ENCODE measurements at places on chromosomes 5 and 9.

- H3K36me3 ChIP-seq, result no peaks in the 10 kb centered on the region
- H3K27ac ChIP-seq, result no peak overlapping the region
- H3K27me3 ChIP-seq, result no peaks in the 10 kb centered on the region
Observed at GRCh38 chr5:88021141-88021540, 247.5 kb downstream of the TMEM161B start.

- H3K27ac ChIP-seq, result no peak overlapping the region
- no peak overlapping the region for H3K4me3 ChIP-seq
- H3K4me1 ChIP-seq, result no peaks in the 10 kb centered on the region
- peaks cover 93% of the 10 kb centered on the region for H3K36me3 ChIP-seq
Observed at GRCh38 chr9:131517761-131518190, 13.3 kb downstream of the UCK1 start.

- no peak for DNase-seq
- no peaks in the 10 kb centered on the region for H3K4me1 ChIP-seq
- no peaks in the 10 kb centered on the region for H3K36me3 ChIP-seq
- no peaks in the 10 kb centered on the region for H3K27me3 ChIP-seq
Observed at GRCh38 chr9:113993838-113994540, 84.1 kb downstream of the AMBP start.

DNA sequence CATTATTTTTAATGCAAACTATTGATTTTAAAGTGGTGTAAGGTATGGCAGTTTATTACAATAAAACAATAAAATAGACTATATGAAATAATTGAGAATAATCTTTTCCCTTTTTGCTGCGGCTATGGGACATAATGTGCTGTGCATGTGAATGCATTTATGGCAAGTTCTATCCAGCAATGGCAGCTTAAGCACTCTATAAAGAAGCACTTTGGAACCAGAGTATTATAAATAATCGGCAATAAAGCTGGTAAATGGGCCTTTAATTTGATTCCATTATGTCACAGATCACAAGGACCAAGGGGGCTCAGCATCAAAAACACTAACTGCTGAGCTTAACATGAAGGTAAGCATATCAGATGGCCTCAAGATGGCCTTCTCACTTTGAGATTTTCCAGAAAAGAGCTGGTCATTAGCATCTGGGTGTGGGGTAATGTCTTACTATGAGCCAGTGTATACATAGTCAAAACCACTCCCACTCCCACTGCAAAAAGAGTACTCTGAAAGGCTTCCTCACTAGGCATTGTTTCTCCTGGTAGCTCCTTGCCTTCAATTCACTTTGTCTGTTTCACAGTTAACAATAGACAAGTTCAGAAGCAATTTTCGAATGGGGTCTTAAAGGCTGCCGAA is 97.1 kb upstream of the ASTN2 start:
- H3K36me3 ChIP-seq, result no peaks in the 10 kb centered on the region
- H3K4me1 ChIP-seq, result no peaks in the 10 kb centered on the region
- DNase-seq, result no peak
- no peak overlapping the region for H3K4me3 ChIP-seq
- H3K27ac ChIP-seq, result no peak overlapping the region

GRCh38 chr5:88715503-88715902 is 167.5 kb downstream of the MEF2C start:
- H3K36me3 ChIP-seq, result no peaks in the 10 kb centered on the region
- H3K27ac ChIP-seq, result no peak overlapping the region
- DNase-seq, result no peak
- H3K4me3 ChIP-seq, result no peak overlapping the region

- H3K36me3 ChIP-seq, result no peaks in the 10 kb centered on the region
- no peak for DNase-seq
- H3K27ac ChIP-seq, result no peak overlapping the region
- no peak overlapping the region for H3K4me3 ChIP-seq
Observed at GRCh38 chr9:130990306-130990977, 18.5 kb upstream of the LAMC3 start.

- H3K4me1 ChIP-seq, result no peaks in the 10 kb centered on the region
- H3K4me3 ChIP-seq, result no peak overlapping the region
- H3K36me3 ChIP-seq, result no peaks in the 10 kb centered on the region
- no peak overlapping the region for H3K27ac ChIP-seq
- H3K27me3 ChIP-seq, result no peaks in the 10 kb centered on the region
Observed at GRCh38 chr9:17216646-17217045, 81.8 kb downstream of the CNTLN start.

- no peak for DNase-seq
- H3K27me3 ChIP-seq, result no peaks in the 10 kb centered on the region
- no peaks in the 10 kb centered on the region for H3K4me1 ChIP-seq
- H3K27ac ChIP-seq, result no peak overlapping the region
Observed at GRCh38 chr5:24005384-24005783, 498.0 kb downstream of the PRDM9 start.

- no peak overlapping the region for H3K4me3 ChIP-seq
- H3K4me1 ChIP-seq, result no peaks in the 10 kb centered on the region
- no peak overlapping the region for H3K27ac ChIP-seq
- no peaks in the 10 kb centered on the region for H3K27me3 ChIP-seq
- H3K36me3 ChIP-seq, result no peaks in the 10 kb centered on the region
Observed at GRCh38 chr9:8489835-8490234, 690.3 kb upstream of the DMAC1 start.

DNA sequence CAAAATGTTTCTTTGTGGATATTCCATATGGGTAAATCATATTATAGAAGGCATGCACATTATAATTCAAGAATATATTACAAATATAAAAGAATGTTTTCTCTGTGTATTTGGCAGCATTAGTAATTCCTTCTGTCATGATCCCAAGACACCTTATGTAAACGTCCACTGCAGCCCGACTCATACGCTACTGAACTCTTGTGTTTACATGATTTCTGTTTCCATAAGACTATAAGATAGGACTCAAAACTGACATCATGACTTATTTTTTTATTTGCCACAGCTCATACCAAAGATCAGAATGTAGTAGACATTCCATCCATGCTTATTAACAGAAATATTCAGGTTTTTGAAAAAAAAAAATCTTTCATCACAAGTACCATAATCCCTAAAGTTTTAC is 234.1 kb downstream of the AP3B1 start:
- no peak overlapping the region for H3K4me3 ChIP-seq
- no peak for DNase-seq
- no peak overlapping the region for H3K27ac ChIP-seq
- H3K4me1 ChIP-seq, result no peaks in the 10 kb centered on the region
- no peaks in the 10 kb centered on the region for H3K36me3 ChIP-seq

DNA sequence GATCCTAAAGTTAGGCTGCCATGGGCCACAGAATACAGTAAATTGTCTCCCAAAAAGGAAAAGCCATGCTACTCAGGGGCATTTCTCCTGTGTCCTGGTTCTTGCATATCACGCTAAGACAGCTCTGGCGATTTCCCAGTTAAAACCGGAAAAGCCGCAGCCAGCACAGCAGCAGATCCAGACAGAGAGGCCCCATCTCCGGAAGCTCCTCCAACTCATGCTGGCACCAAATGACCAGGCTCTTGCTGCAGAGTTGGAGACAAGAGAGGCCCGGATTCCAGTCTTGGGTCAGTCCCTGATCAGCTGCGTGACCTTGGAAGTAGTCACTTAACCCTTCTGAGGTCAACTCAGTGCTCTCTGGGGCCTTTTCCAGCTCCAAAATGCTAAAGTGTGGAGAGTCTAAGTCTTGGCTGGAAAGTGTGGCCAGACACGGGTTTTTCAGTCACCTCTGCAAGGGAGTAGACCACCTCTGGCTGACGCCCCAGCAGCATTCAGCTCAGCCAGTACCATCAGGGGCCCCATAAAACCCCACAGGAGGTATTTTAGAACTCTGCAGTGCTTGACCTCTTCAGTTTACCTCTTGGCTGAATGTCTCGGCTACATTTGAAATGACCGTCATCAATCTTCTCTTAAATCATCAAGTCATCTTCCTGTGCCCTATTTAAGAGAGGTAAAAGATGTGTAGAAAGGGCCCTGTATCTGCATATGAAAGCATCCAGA is 16.2 kb downstream of the GDNF start:
- no peak overlapping the region for H3K4me3 ChIP-seq
- H3K4me1 ChIP-seq, result no peaks in the 10 kb centered on the region
- no peaks in the 10 kb centered on the region for H3K36me3 ChIP-seq
- H3K27me3 ChIP-seq, result no peaks in the 10 kb centered on the region

GRCh38 chr5:53035868-53036381 is 46.8 kb downstream of the ITGA2 start:
- DNase-seq, result no peak
- no peaks in the 10 kb centered on the region for H3K27me3 ChIP-seq
- H3K4me3 ChIP-seq, result no peak overlapping the region
- no peak overlapping the region for H3K27ac ChIP-seq

DNA sequence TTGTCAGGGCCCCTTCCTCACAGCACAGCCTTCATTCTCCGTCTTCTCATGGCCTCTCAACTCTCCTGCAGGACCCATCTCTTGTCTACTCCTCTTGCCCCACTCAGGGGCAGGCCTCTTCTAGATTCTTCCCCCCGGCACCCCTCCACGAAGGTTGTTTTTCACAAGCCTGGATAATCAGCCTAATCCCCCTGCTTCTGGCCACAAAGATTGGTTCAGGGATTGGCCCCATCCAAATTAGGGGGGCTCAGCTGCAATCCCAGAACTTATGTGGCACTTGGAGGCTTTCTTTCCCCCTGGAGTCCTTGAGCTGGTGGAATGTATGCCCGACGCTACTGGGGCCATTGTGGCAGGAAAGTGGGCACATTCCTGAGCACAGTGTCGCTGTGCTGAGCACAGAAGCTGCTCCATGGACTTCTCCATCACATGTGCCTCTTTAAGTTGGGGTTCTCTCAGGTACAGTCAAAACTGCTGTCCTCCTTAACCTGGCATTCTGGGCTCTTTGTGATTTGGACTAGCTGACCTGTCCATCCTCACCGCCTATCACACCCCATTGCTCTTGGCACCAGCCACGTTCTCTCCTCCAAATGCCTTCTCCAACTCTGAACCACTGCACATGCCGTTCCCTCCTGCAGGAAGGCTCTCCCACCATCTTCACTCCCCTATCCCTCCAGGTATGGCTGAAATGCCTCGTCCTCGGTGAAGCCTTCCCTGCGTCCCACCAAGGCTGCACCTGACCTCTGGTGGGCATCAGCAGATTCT is 66.8 kb upstream of the RNF130 start:
- H3K27ac ChIP-seq, result no peak overlapping the region
- H3K4me3 ChIP-seq, result no peak overlapping the region
- H3K4me1 ChIP-seq, result no peaks in the 10 kb centered on the region
- H3K36me3 ChIP-seq, result no peaks in the 10 kb centered on the region
- DNase-seq, result no peak

- no peak overlapping the region for H3K27ac ChIP-seq
Observed at GRCh38 chr9:121034529-121034928, 15.5 kb downstream of the C5 start.

DNA sequence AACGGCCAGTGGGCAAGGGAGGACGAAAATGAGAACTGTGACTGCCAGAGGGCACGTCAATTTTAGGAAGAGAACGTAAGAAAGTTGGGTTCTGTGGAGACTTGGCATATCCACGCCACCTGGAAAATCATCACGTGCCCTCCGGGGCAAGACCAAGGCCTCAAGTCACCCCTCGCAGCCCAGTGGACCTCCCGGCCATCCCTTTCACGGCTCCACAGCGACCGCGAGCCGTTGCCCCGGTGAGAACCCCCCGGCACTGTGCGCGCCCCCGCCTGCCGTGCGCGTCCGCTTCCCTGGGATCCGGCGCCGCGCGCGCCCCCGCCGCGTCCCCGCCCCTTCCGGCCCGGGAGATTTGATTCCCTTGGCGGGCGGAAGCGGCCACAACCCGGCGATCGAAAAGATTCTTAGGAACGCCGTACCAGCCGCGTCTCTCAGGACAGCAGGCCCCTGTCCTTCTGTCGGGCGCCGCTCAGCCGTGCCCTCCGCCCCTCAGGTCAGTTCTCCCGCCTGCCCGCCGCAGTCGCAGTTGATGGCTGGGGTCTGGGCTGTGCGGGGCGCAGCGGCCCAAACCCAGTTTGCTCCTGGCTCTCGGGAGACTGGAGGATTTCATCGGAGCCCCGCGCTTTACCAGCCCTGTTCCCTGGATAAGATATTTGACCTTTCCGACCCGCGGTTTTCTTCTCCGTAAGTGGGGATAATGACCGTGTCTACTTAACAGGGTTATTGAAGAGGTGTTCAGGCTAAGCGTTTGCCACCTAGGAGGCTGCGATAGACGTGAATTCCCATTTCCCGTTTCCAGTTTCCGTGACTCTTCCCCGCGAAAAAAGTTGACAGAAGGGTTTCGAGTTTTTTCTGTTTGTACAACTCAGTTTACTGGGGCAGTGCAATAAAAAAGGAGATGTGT is at the start of gene MELK:
MELK (plus strand) TSS at position 381 of the 904 bp plus-strand sequence. CDS start 8,787 bp downstream, outside the sequence.
- H3K27ac ChIP-seq, result peak within 1 kb of the TSS; percentile 76
- no peaks in the 10 kb centered on the region for H3K27me3 ChIP-seq
- H3K4me3 ChIP-seq, result peak within 1 kb of the TSS; percentile 83
- DNase-seq, result peak; percentile 69
- H3K36me3 ChIP-seq, result no peaks in the 10 kb centered on the region

DNA sequence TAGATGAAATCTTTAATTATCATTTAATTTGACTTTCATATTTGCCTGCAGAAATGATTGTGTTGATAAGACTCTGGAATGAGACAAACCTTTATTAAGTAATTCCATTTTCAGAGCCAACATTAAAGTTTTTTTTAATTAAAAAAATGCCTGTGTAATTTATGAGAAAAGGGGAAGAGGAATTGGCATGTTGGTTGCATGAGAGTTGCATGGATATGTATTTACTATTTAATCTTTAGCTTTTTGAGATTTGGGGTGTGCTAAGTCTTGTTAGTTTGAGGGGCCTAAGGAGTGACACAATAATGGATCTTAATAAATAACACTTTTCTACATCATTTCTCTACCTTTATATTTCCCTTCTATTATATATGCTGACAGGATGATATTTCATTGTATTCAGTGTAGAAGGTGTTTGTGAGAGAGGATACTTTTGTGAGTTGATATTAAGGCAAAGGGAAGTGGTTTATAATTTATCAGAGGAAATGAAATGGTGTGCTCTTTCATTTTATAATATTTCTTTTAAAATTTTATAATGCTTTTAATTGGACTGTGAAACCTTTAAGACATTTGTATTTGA is 54.9 kb downstream of the PIK3R1 start:
- peaks cover 74% of the 10 kb centered on the region for H3K4me1 ChIP-seq
- no peaks in the 10 kb centered on the region for H3K27me3 ChIP-seq
- no peak overlapping the region for H3K27ac ChIP-seq
- DNase-seq, result no peak
- peaks cover 11% of the 10 kb centered on the region for H3K36me3 ChIP-seq

GRCh38 chr5:159339460-159339859 is 9.2 kb upstream of the IL12B start:
- no peak overlapping the region for H3K27ac ChIP-seq
- no peaks in the 10 kb centered on the region for H3K36me3 ChIP-seq
- DNase-seq, result no peak
- no peaks in the 10 kb centered on the region for H3K27me3 ChIP-seq
